ENCODE measurements at places on chromosomes 5 and 9.
A peak's percentile ranks its signal among the peaks of the same experiment; 100 is the strongest.

DNA sequence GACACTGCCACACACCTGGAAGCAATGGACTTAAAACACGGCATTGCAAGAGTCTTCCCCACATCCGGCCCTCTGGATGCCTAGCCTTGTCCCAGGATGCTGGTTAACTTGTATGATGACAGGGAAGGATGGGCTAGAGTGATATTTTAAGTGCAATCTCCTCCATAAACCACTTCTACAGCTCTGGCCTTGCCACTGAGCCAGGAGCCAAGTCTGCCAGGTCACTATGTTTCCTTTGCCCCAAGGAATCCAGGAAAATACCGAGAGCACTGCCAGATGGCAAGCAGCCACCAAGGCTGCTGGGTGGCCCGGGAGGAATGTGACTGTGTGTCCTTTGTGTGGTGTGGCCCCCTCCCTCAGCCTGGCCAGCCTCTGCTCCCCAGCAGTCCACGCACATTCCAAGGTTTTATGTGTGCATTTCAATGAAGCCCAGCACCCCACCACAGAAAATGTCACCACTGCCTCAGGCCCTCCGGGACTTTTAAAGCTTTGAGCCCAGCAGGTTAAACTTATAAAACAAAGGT is 106.0 kb downstream of the FRMD3 start:
- peak; percentile 25 for DNase-seq

DNA sequence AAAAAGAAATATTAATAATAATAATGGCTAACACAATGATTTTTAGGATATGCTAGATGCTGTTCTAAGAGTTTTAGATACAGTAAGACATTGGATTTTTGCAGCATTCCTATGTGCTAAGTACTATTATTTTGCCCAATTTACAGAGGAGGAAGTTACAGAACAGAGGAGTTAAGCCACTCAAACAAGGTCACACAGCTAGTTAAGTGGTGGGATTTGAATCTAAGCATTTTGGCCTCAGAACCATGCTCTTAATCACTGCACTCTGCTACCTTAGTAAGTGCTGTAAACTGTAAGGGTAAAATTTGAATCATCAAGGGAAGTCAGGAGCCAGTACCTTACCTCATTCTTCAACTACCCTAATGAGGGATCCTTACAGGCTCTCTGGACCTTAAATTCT is 25.4 kb downstream of the RPS23 start:
- no peak for DNase-seq

GRCh38 chr9:36092509-36093215 is 43.9 kb upstream of the GLIPR2 start:
- DNase-seq, result no peak

GRCh38 chr5:160439205-160439600 is 17.5 kb downstream of the PTTG1 start:
- DNase-seq, result no peak

GRCh38 chr9:27755846-27756245 is 182.6 kb upstream of the C9orf72 start:
- no peak for DNase-seq

DNA sequence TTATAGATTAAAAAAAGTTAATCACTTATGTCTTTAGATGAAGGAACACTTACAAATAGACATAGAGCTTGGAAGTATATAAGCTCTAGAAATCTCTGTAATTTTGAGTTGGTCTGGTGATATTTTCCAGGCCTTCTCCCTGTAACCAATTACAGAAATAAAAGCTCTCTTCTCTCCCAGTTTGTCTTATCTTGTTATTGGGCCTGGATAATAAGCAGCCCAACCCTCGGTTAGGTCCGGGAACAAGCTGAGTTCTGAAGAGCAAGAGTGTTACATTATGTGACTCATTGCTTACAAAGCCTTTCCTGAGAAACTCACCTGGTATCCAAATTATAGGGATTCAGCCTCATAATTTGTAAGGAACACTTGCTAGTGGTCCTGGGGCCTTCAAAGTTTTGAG is 1146.2 kb downstream of the CDH9 start:
- no peak for DNase-seq

DNA sequence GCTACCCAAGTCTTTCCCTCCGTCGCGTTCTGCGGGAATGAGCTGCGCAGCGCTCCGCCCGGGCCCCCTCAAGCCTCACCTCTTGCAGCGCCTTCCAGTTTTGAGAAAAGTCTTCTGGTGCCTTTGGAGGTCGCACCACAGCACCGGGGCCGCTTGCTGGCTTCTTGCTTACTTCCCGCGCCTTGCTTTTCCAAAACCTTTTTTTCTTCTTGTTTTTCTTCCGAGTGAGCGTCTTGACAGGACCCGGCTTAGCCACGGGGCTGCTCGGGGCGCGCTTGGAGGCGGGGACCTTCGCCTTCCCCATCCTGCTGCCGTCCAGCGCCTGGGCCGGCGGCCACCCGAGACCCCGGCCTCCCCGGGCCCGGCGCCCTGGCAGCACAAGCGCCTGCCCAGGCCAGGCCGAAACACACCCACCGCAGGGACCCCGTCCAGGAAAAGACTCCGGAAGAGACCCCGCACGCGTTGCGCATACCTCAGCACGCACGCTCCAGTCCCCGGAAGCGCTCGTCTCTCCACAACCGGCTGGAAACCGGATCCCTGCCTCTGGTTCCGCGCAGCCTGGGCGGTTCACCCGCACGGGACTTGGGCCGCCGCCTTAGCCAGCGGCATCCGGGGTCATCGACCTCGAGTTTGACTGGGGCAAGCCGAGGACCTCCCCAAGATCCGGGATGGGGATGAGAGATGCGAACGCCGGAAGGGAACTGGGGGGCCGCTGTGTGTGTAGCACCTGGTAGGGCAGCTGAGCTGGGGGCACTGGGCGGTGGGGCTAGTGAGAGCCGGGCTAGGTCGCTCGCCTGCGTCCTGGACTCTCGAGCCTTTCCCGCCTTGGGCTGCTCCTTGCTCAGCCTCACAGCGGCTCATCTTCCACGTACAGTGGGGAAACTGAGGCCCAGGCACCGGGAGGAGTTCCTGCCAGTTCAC is at the start of gene REXO4:
Gene REXO4, minus strand, starts transcription at position 470 of the 921 bp plus-strand sequence. Its CDS starts 166 bp downstream, at position 304.
- peak; percentile 29 for DNase-seq

DNA sequence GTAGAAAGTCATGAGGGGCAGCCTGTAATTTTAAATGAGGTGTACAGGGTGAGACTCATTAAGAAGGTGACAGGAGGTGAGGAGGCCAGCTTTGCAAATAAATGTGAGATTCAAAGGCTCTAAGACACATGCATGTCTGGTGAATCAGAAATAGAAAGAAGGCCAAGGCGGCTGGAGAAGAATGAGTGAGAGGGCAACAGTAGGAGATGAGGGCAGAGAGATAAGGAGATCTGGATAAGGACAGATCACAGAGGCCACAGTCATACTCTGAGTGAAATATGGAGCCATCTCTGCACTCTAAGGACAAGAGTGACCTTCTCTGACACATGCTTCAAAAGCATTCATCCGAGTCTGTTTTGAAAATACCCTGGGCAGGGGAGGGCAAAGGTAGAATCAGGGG is 90.7 kb downstream of the RAD23B start:
- DNase-seq, result no peak

GRCh38 chr5:92594031-92594430 is 987.0 kb downstream of the NR2F1-AS1 start:
- DNase-seq, result no peak

GRCh38 chr5:8750100-8750499 is 795.8 kb downstream of the SEMA5A start:
- no peak for DNase-seq

DNA sequence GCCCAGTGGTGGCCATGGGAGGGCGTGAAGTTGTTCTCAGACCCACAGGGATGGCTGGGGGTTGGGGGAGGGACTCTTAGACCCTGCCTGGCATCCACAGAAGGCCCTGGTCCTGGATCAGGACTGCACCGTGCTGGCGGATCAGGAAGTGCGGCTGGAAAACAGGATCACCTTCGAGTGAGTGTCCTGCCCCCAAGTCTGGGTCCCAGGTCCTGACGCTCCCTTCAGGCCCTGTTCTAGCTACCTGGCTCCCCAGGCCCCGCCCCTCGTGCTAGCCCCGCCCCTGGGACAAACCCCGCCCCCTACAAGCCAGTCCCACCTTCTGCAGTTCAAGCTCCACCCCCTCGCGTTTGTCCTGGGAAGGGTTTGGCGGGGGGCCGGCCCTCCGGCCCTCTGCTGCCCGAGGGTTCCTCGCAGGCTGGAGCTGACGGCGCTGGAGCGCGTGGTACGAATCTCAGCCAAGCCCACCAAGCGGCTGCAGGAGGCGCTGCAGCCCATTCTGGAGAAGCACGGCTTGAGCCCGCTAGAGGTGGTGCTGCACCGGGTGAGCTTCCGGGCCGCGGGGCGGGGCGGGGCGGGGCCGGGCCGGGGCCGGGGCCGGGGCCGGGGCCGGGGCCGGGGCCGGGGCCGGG is 12.9 kb downstream of the RGS14 start:
- DNase-seq, result no peak

- no peak for DNase-seq
Measured at GRCh38 chr9:86531971-86532640, 177.9 kb upstream of the TUT7 start.

GRCh38 chr5:179241175-179241574 is 104.1 kb downstream of the ADAMTS2 start:
- DNase-seq, result no peak

GRCh38 chr9:130298662-130299279 is 33.2 kb downstream of the HMCN2 start:
- DNase-seq, result no peak

DNA sequence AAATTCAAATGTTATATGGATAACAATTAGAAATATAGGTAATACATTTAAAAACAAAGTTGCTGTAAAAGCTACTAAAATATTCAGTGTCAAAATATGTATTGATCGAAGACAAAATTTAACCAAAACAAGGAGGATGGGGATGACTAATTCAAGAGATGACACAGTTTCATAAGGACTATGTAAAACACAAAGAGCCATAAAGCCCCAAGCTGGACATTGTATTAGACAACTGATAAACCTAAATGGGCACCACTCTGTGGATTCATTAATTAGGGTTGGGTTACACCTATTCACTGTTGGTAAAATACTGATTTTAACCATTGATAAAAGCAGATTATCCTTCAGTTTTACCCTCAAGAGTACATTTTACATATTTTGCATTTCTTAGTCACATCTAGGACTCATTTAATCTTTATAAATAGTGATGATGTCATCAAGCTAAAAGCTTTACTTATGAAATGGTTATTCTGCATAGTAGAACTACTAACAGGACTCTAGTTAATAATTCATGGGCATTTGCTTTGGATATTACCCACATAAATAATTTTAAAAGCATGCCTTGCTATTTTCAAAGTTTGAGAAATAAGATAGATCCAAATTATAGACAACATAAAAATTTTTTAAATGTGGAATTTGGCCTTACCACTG is 13.7 kb downstream of the TUT7 start:
- no peak for DNase-seq

GRCh38 chr9:35756275-35757225 is 2.5 kb upstream of the MSMP start:
- DNase-seq, result no peak

DNA sequence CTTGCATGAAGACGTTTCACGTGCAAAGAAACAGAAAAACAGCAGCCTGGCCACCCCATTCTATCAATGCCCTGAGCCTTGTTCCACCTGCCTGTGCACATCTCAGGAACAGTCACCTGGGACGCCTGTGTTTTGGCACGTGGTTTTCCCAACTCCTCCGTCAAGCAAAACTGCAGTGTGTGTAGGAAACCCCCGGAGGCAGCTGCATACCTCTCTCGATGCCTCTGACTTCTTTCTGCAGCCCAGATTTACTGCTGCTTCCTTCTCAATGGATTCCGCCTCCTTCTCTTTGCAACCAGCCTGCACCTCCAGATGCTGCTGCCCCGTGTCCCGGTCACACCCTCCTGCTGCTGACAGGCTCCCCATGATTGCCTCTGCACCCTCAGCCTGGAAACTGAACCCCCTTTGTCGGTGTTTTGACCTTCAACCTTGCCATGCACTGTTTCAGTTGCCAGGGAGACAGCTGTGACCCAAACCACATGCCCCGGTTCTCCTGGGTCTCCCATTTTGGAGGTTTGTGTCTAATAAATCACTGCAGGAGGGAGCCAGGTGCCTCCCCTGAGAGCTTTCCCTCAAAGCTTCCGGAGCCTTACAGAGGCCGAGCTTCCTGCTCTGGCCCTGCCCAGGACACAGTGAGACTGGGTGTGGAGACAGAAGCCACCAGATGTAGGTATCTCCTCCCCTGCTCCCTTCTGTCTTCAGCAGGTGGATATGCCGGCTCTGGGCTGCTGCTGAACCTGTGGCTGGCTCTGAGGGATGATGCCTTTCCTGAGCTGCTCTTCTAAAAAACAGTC is 395.5 kb upstream of the IRX1 start:
- DNase-seq, result no peak

DNA sequence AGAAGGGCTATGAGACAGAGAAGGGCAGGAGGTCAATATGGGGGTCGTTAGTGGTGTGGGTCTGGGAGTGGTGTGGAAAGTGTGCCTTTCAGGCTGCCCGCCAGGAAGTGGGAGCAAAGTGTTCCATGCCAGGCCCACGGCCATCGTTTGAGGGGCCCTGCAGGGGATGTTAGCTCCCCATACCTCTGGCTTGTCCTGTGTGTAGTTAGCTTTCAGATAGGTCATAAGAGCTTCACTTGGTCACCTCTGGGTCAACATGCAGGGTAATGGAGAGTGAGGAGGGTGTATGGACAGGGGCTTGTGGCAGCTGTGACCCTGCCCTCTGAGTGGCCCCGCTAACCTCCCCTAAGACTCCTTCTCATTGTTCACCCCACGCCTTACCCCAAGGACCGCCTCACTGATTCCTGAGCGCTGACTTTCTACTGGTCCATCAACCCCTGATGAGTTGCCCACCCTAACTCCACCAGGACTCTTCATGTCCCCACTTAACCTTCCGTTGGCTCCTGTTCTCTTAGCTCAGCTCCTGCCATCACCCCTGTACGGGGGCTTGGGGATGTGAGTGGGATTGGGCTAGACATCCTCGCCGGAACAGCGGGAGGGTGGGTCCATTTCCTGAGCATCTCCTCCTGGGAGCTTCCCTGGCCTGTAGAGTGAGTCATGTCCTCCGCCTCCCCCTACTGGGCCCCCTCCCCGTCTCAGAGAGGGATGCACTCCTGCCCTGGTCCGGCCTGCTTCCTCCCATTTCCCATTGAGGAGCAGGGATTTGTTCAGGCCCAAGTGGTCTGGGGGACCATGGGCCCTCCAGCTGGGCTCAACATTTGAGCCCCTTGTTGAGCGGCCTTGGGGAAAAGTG is 125.7 kb downstream of the FGF18 start:
- DNase-seq, result no peak

DNA sequence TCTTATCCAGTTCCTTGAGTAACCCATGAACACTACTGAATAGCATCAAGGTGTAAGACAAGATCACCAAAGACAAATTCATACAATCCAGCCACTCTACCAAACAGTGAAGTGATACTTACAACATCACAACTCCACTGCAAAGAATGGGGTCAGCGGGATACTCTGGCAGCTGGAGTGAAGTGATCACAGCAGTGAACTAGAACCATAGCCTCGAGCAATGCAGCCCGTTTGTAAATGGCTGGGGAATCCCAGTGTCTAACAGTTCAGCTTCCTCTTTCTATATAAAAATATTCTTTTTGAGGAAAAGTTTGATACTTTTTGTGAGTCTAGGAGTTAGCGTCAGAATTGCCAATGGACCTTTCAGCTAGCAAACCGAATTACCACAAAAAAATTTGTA is 515.2 kb downstream of the ZNF608 start:
- no peak for DNase-seq

- no peak for DNase-seq
Measured at GRCh38 chr9:20200991-20201431, 412.2 kb upstream of the SLC24A2 start.

GRCh38 chr5:60997721-60998120 is 52.7 kb downstream of the NDUFAF2 start:
- no peak for DNase-seq

Data from AG09309 (cell line).